CD4-positive, alpha-beta memory T cell (primary cell): ENCODE measurements at places on chromosomes 16 and 17. TPM values are rescaled to one million over a fixed set of nuclear protein-coding genes. Genes with fewer than 3 reads are reported as not detected.

DNA sequence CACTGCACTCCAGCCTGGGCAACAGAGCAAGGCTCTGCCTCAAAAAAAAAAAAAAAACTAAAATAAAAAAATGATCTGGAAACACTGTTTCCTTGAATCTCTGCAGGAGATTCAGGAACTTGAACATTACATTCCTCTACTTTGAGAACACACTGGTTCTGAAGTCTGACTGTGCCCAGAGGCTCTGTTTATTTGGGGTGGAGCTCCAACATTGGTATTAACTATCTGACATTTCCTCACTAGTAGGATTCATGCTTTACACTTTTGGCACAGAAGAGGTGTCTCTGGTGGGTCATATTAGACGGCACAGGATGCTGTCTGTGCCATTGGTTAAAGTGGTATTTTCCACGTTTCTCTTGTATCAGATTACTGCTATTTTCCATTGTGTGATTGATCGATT lies 10.4 kb downstream of the SULT1A2 start:
- DNase-seq: no peak

- DNase-seq: no peak
Observed at GRCh38 chr16:80971819-80972218, 34.9 kb downstream of the CMC2 start.

CMTM2 gene
- 0.79 TPM for total RNA-seq

C16orf96 gene
- 0.33 TPM for total RNA-seq

C16orf46 gene
- not detected for total RNA-seq

DNA sequence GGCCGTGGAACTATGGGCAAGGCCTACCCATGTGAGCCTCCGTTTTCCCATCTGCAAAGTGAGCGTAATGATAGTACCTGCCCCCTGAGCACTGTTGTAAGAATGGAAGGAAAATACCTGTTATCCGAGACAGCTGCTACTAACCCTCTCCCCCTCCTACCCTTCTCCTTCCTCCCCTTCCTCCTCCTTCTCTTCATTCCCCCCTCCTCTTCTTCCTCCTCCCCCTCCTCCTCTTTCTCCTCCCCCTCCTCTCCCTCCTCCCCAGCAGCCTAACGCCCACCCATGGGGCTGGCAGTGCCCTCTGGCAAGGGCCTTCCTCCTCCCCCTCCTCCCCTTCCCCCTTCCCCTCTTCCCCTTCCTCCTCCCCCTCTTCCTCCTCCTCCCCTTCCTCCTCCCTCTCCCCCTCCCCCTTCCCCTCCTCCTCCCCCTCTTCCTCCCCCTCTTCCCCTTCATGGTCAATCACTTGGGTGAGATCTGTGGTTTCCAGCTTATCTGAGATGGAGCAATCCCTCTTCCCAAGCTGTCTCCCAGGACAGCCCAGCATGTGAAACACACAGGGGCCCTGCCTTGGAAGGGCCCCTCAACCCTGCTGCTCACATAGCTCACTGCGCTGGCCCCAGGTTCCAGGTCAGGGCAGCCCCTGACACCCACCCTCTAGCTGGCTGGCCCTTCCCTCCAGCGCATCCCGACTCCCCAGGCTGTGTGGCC lies 6.4 kb downstream of the ZFPM1 start:
- no peak for DNase-seq

SLC16A6 gene
- total RNA-seq: 6.9 TPM
